ENCODE measurements at places on chromosomes 7 and 10.

- DNase-seq: no peak
These were observed 9.7 kb upstream of the ANLN start for GRCh38 chr7:36379831-36380504.

- no peak for DNase-seq
These were observed 21.9 kb downstream of the ADCYAP1R1 start for GRCh38 chr7:31074120-31074383.

DNA sequence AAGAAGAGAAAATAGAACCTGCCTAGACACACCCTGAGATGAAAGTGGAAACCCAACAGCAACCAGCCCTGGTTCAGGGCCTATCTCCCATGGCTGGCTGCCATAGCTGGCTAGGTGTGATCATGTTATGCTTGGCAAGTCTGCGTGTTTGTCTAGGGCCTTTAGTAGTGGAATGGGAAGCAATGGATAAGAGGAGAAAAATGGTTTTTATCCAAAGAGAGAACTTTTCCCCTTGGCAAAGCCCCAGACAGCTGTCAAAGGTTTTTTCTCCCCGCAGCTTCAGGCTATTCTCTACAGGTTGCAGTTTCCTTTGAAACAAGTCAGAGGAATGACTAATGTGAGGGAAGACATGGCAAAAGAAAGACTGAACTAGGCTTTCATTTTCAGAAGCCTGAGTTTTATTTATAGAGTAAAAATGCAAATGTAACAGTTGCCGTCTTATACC, 161.5 kb downstream of the SEMA3D start:
- no peak for DNase-seq

GRCh38 chr10:68594405-68594804, 34.3 kb downstream of the TET1 start:
- DNase-seq: no peak

DNA sequence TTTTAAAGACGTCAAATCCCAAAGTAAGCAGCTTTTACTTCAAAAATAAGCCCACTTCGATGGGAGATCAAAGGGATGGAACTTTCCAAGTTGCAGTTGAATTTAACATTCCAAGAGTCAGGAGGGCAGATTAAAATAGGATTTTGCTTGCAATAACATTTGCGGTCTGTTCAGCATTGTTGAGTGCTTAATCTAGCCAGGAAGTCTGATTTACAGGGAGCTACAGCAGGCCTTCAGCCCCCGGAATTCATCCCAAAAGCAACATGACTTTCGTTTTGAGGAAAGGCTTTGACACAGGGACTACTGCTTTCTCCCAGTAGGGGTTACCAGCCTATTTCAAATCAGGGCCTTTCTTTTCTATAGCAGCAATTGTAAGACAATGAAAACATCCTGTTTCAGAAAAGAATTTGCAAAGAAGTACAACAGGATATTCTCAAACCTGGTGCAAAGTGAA, 279.6 kb upstream of the PITRM1 start:
- DNase-seq: no peak

DNA sequence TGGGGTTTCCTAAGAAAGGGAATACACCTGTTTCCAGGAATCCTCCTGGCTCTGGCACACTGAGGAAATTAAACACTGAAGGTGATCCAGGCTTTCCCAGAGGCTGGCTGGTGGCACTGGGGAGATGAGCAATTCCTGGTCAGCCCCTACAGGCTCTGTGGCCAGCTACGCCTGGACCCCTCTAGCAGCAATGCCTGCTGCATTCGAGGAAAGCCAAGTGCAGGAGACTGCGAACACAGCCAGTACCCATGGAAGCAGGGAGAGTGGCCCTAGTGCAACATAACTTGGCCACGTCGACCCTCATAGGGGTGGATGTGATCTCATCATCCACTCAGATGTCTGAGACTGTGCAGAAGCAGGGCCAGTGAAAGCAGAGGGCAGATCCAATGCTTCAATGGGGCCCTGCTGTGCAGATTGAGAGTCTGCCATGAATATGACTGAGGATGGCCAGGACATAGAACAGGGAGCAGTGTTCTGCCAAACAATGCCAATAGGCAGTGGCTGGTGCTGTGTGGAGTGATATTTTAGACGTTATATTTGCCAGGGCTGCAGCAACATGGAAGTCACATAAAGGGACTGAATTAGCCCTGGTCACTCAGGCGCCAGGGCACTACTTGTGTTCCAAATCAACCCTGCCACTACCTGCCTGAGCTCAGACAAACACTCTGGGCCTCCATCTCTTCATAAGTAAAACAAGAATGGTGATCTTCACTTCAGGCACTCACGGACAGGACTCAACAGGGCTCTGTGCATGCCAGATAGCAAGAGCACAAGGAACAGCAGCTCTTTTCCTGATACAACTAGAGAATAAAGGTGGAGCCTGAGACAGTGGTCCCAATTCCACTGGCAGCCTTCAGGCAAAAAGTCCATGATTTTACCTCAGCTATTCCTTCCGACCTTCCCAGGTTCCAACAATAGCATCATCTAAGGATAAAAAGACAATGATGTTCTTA, 2.4 kb downstream of the ZNF488 start:
- no peak for DNase-seq

DNA sequence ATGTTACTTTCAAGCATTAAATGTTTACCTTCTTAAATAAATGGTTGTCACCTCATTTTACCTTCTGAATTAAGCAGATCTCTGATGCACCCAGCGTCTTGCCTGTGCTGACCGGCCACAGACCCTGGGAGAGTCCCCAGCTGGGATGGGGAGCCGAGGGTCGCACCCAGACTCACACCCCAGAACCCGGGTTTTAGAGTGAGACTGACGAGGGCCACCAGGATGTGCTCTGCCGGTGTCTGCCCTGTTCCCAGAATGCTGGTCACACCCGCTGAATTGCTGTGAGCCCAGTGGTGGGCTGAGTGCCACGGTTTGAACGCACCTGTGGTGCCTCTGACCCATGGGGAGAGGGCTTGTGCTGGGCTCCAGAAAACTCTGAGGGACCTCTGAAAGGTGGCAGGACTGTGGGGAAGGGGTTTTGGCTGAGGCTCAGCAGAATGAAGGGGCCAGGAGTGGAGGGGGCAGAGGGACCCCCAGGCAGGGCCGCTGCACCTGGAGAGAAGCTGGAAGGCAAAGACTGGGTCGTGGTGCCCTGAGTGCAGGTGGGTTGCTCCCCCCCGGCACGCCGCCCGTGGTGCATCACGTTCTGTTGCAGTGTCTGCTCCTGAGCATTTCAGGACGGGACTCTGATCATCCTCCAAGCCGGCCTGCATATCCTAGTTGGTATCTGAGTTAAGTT, 39.2 kb downstream of the INPP5A start:
- no peak for DNase-seq

DNA sequence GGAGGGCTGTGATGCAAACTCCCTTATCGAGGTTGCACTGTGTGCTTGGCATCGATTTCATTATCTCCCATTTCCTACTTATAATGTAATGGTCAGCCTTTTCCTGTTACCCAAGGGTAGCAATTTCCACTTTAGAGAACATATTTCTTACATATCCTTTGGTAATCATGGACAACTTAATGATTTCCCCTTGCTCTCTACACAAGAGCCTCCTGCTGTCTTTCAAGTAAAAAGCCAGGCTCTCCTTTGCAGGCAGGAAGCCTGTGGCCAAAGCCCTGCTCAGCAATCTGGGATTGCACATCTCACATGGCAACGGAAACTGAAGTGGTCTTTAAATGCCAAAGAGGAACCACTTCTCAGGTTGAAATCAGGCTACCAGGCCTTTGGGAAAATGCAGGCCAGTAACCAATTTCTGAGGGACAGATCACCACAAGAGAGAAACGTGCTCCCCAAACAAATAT, 86.7 kb upstream of the IKZF1 start:
- DNase-seq: no peak

DNA sequence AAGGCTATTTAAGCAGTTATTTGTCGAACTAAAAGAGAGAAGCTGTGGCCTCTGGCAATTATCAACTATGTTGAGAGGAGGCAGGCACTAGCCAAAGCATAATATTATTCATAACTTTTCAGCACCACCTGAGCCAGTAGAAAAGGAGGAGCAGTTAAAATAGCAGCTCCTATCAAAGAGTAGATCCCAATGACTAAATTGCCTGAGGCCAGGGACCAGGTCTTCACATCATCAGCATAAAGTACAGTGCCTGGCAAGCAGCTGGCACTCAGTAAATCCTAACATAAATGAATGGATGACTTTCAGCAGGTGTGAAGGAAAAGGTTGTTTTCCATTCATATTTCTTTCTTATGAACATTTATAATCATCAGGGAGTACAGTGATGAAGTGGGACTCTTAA, 309.0 kb upstream of the IMMP2L start:
- no peak for DNase-seq

GRCh38 chr10:79116801-79117723, 48.3 kb downstream of the ZMIZ1 start:
- DNase-seq: no peak

GRCh38 chr10:62237506-62237905, 31.1 kb downstream of the RTKN2 start:
- DNase-seq: no peak

DNA sequence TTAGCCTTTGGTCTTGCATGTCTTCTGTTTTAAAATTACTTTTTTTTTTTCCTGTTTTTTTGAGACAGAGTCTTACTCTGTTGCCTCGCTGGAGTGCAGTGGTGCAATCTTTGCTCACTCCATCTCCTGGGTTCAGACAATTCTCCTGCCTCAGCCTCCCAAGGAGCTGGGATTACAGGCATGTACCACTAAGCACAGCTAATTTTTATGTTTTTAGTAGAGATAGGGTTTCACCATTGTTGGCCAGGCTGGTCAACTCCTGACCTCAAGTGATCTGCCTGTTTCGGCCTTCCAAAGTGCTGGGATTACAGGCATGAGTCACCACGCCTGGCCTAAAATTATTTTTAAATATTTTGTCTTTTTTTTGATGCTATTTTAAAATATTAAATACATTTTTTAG, 38.5 kb downstream of the MLLT10 start:
- no peak for DNase-seq

GRCh38 chr7:29284696-29285443, 90.3 kb downstream of the CHN2 start:
- no peak for DNase-seq

GRCh38 chr10:118839348-118839747, 84.6 kb upstream of the CACUL1 start:
- DNase-seq: no peak

DNA sequence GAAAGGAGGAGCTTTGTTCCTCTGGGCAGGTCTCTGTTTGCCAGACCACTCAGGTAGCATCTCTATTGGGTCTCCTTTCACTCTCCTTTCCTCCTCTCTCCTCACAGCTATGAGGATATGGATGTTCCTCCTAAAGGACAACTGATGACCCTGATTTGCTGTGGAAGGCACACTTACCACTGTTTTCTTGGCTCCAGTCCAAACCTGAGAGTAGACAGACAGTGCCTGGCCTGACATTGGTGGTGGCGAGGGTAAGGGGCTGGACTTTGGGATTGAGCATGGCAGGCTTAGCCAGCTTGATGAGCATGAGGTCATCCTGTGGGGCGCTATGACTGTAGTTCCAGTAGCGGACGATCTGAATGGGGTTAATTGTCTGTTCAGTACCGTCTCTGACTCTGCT, 3.6 kb downstream of the PRSS37 start:
- DNase-seq: no peak

GRCh38 chr7:157674715-157675426, 338.1 kb downstream of the DNAJB6 start:
- no peak for DNase-seq

DNA sequence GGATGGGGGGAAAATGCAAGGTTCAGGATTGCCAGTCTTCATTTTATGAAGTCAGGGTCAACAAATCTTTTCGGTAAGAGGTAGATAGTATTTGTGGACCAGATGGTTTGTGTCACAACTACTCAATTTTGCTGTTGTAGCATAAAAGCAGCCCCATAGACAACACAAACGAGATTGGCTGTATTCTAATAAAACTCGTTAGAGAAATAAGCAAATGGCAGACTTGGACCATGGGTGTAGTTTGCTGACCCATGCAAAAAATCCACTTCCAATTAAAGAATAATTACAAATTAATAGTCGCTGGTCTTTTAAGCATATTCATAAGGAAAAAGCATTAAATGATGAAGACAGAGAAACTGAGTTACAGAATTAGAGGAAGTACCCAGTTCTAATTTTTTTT, 247.1 kb downstream of the CRPPA start:
- no peak for DNase-seq

DNA sequence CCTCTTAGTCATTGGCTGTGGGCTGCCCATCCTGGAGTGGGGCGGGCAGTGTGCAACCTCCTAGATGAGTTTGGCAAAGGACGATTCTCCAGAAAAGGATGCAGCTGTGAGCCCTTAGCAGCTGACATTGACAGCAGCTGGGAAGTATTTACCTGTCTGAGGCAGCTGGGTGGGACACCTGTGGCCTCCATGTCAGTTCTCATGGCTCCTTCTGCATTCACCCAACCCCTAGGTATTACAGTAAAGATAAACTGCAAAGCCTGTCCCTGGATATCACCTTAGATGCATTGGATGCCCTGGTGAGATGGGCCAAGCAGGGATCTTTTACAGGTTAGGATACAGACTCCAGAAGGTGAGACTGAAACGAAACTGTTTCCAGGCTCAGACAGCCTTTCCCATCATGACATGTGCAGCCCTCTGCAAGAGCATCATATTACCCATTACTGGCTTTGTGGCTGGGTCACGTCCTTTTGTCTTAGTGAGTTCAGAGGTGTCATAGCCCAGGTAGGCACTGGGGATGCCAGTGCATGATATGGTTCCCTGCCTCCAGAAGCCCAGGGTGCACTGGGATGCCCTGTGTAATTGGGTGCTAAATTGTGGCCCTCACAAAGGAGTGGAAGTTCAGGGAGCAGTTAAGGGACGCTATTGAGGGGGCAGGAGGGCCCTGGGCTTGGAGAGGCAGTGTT, 28.9 kb downstream of the MINDY4 start:
- no peak for DNase-seq

- DNase-seq: no peak
These were observed 464 bp downstream of the DENND2A start for GRCh38 chr7:140640060-140640637.

- DNase-seq: no peak
These were observed 1165.7 kb upstream of the AUTS2 start for GRCh38 chr7:68432585-68432984.

GRCh38 chr7:108413782-108414492, 42.3 kb downstream of the NRCAM start:
- no peak for DNase-seq

- DNase-seq: no peak
These were observed 31.6 kb downstream of the NUDT5 start for GRCh38 chr10:12164085-12164484.

GRCh38 chr7:80175744-80176143, 41.1 kb downstream of the GNAI1 start:
- DNase-seq: no peak

DNA sequence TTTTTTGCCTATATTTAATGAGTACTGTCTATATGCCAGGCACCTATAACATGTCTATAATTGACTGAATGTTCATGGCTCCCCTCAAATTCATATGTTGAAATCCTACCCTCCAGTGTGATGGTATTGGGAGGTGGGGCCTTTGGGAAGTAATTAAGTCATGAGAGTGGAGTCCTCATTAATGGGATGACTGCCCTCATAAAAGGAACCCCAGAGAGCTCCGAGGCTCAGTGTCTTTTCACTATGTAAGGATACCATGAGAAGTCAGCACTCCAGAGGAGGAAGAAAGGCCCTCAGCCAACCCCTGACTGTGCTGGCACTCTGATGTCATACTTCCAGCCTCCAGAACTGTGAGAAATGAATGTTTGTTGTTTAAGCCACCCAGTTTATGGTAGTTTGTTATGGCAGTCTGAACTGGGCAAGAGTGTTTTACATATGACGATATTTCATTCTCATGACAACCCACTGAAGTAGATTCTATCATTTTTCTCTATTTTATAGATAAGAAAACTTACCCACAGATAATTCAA, 61.1 kb upstream of the PCGF5 start:
- DNase-seq: no peak

Measured in cortex of kidney (tissue), 1 donor.